ENCODE measurements at places on chromosomes 2 and 18.

DNA sequence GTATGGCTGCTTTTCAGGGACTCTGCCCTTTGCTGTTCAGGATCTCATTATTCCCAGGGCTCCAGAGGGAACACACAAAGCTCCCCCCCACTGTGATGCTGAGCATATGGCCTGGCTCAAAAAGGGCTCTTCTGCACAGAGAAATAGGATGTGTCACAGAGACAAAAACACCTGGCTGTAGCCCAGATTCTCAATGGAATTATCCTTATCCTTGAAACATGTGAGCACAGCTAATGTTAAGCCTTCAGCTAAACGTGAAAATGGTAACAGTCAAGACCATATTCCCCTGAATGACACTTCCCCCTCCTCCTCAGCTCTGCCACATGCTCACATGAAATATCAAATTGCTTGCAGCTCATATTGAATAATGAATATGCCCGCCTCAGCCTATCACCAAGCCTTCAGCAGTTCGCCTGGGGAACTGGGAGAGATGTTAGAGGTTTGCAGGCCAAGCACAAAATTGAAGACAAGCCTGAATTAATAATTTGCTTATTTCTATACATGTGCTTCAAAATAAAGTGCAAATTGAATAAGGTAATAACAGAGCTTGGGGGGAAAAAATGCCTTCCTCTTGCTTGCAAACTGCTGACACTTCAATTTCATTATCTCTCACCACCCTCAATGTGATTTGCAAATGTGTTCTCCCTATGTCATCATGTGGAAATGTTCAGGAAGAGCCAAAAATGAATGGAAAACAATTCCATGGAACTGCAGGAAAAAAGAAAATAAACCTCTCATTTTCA, 181.0 kb upstream of the HNRNPA3 start:
- no peak for DNase-seq

DNA sequence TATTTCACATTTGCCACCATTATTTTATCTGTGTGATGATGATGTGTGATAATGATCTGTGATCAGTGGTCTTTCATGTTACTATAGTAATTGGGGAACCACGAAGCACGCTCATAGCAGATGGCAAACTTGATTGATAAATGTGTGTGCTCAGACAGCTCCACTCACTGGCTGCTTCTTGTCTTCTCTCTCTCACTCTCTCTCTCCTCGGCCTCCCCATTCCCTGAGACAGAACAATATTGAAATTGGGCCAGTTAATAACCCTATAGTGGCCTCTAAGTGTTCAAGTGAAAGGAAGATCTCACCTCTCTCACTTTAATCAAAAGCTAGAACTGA, 60.7 kb upstream of the RAPGEF4 start:
- DNase-seq: no peak

DNA sequence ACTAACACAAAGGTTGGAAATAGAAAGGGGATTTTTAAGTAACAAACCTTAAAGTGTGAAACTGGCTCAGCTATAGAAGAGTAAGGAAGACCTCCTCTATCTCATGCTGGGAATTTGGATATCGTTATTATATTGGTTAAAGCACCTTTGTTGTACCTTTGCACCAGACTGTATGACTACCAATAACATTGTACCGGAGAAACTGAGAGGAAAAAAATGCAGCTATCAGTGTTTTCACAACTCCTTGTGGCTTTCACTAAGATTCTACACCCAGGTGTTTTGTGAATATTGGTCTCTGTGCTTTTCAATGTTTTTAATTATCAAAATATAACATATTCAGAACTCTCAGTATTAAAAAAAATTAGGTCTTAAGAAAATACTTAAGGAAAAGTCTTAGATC, 48.7 kb downstream of the DTNB start:
- no peak for DNase-seq

DNA sequence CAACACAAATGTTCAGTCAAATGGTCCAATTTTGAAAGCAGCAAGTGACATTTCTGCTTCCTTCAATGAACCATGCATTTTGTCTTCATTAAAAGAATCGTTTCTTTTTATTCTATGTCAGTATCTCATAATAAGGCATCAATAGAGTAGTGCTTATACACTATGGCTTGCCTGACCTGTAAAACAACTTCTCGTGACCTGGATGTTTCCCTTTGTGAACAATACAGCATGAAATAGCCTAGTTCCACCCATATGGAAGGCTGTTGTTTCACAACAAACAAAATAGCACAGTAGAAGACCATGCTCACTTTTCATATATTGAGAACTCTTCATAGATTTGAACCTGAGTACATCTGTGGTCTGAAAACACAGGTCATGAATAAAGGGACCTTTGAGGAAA, 104.3 kb upstream of the PIK3C3 start:
- DNase-seq: no peak

DNA sequence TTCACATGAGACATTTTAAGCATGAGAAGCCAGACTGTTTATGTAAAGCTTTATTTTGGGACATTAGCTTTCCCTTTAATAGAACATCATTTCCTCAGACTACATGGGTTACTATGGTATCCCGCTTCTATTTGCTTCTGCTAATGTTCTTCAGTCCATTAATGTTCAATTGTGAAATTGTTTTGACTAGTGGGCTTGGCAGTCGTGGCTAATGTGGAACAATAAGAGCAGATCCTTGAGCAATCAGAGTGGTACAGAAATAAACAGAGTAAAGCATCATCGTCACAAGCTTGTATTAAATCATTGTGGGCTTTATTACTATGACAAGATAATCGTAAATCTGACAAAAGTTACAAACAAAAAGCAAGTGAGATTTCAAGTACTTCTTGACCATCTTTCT, 60.2 kb downstream of the PDE1A start:
- no peak for DNase-seq

GRCh38 chr2:72114693-72115051, 33.0 kb downstream of the CYP26B1 start:
- DNase-seq: no peak

GRCh38 chr18:56678836-56679565, 27.8 kb downstream of the WDR7 start:
- DNase-seq: no peak

DNA sequence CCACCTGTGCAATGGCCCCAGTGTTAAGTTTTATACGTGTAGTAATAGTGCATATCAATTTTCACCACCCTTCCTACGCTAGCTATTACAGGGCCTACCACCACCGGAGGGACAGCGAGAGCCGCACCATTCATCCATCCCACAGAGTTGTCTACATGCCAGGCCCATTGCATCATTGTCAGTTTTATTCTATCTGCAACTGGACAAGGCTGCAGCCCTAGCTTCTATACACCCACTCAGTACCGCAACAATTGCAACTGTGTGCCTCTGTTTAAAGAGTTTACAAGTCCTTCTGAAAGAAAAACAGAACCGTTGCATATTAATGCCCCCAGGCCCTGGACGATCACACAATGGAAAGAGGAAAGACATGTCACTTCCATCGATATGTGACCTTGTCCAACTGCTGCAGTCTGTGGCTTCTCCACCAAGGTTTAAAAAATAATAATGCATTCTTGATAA, 58.6 kb downstream of the ZEB2 start:
- no peak for DNase-seq

Data from activated gamma-delta T cell treated with anti-CD3 and anti-CD28 coated beads, Interleukin-2, amount 50 U/mL, for 16 hours (primary cell).